ENCODE measurements at places on chromosomes 12 and 14.
A peak's percentile ranks its signal among the peaks of the same experiment; 100 is the strongest.

DNA sequence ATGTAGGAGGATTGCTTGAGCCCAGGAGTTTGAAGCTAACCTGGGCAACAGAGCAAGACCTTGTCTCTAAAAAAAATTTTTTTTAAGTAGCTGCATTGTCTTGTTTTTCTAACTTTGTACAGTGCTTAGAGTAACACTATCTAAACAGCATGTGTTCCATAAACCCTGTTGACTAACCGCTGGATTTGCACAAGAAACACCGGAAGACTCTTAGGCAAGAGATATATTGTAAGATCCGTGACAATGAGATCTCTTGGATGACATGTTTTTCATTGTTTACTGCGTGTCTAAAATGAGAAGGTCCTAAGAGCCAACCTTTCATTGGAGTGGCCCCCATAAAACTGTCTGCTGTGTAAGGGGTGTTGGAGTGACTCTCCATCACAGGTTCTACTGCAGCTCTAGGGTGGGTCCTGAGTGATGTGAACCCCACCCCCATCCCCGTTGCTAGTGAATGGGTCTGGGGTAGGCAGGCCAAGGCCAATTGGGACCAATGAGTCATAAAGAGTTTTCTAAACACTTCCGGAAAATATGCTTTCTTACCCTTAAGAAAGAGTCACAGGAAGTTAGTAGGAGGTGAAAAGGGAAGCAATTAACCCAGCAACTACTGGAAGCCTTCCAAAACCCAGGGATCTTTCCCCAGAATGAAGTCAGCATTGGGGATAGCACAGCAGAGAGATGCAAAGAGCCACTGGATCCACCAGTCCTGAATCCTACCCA lies 24.3 kb upstream of the PCNX1 start:
- no peak for DNase-seq

- no peak for DNase-seq
Observed at GRCh38 chr12:93322784-93323183, 54.9 kb upstream of the NUDT4 start.

GRCh38 chr12:115096588-115097397 lies 412.8 kb upstream of the TBX3 start:
- no peak for DNase-seq

GRCh38 chr14:50826681-50827080 lies 4.3 kb downstream of the NIN start:
- no peak for DNase-seq

DNA sequence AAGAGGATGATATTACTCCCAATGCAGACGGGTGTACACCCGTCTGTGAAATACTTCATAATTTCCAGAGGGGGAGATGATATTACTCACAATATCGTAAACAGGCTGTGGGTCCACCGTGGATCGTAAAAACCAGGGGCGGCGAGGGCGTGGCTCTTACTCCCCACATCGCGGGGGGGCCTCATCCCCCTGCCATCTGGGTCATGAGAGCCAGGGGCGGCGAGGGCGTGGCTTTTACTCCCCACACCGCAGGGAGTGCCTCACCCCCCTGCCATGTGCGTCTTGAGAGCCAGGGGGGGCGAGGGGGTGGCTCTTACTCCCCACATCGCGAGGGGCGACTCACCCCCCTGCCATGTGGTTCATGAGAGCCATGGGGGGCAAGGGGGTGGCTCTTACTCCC lies 86.2 kb upstream of the GNG2 start:
- no peak for DNase-seq

- DNase-seq, result no peak
Observed at GRCh38 chr12:111578276-111578970, 20.7 kb downstream of the ATXN2 start.

DNA sequence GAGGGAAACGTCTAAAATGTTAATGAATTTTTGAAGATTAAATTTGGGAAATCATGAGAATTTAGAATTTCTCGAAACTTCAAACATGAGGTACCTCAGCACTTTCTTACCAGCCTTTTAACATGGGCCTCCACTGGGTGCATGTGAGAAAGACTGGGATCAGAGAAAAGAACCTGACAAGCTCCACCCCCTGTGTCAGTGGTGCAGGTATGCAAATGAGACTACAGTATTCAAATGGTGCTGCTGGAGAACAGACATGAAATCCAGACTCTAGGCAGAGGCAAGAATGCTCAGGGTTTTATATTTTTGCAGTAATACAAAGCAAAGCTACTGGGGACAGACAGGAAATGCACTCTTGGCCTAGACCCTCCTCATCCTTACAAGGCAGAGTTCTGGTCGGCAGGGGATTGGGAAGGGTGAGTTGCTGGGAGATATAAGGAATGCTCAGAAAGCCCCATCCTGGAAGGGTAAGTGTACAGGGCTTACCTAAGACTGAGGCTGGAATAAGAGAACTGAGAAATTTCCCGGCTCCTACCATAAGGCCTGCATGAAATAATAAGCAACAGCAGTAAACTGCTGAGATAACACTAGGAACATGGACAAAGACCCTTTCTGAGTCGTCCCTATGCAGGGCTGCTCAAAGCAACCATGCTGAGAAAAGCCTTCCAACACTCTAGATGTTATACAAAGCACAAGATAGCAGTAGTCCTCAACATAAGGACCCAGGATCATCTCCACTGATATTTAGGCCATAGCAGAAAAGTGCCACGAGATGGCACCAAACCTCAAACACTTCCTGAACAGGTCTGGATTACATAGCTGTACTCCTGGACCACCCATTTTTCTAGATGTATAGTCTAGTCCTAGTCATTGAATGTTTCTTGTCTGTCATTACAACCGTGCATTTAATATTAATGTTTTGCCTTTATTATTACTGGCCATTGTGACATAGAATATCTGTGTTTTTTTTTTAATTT lies 260.8 kb downstream of the RASSF9 start:
- DNase-seq, result peak; percentile 44

DNA sequence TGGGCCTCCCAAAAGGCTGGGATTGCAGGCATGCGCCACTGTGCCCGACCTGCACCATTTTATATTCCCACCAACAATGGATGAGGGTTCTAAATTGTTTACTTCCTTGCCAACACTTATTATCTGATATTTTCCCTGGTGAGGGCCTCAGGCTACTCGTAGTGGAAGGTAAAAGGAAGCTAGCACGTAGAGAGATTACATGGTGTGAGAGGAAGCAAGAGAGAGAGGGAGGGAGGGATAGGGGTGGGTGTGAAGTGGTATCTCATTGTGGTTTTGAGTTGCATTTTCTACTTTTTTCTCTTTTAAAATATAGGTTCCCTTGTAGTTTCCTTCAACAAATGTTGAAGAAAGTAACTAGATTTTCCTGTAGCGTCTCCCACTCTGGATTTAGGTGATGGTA lies 30.9 kb downstream of the MYO1H start:
- no peak for DNase-seq

- no peak for DNase-seq
Observed at GRCh38 chr14:97179573-97179972, 382.4 kb downstream of the VRK1 start.

- no peak for DNase-seq
Observed at GRCh38 chr14:22607291-22607690, 9.2 kb downstream of the ABHD4 start.

DNA sequence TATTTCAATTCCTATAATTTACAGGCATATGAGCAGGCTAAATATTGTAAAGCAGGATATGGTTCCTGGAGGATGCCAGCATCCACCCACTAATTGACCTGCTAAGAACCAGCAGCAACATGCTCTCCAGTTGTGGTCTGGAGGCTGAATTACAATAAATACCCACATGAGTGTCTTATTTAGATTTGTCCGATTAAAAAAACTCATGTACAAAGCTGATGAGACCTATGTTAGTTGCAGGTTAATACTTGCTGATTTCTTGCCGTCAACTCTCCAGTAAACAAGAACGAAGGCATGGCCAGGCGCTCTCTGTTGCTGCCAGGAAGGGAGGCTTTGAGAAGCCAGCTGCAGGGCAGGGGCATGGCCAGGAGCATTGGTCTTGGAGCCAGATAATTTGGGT lies 169.3 kb upstream of the PRICKLE1 start:
- no peak for DNase-seq

GRCh38 chr12:111010061-111010460 lies 89.7 kb upstream of the MYL2 start:
- no peak for DNase-seq

DNA sequence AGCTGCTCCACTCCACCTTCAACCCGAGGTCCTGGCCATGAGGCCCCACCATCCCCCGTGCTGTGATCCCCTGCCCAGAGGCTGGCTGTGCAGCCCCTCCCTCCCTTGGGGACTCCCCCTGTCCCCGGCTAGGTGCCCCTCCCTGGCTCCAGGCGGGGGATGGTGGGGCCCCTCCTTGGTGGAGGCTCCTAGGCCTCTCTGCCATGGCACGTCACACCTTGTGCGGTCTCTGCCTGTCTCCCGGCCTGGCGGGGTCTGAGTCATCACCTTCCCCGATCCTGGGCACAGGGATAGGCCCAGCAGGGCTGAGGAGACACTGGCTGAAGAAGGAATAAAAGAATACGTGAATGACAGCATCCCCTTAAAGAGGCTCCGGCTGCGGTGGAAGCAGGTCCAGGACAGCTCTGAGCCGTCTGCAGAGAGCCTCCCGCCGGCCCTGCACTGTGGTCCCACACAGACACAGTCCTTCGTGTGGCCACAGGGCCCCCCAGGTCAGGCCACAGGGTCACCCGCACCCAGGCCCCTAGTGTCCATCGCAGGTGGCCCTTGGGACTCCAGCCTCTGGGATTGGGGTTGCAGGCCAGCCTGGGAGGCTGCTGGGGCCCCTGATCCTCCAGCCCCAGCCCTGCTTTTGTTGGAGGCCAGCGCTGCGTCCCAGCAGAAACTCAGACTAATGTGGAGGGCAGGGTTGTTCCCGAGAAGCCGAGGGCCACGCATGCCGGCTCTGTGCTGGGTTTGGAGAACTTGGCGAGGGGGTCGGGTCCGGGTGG lies 43.6 kb downstream of the KIF26A start:
- no peak for DNase-seq

DNA sequence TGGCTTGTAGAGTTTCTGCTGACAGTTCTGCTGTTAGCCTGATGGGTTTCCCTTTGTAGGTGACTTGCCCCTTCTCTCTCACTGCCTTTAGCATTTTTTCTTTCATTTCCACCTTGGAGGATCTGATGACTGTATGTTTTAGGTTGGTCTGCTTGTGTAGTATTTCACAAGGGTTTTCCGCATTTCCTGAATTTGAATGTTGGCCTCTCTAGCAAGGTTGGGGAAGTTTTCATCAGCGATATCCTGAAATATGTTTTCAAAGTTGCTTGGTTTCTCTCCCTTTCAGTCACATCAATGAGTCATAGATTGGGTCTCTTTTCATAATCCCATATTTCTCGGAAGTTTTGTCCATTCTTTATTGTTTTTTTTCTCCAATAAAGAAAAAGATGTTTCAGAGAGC lies 11.4 kb downstream of the NOPCHAP1 start:
- no peak for DNase-seq

DNA sequence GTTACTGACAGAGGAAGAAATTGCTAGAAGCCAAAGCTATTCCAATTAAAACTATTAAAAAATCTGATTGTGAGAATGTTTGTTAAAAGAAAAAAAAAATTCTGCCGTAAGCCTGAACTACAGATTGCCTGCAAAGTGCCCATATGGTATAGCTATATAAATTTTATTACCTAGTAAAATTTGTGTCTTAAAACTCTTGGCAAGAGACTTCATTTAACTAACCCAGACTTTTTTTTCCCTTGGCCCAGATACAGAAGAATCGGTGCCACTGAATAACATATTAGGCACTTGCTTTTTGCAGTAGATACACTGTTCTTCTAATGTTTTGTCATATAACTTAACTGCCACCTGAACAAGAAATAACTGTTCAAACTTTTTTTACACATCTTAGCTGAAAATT lies 125.5 kb downstream of the RPS29 start:
- no peak for DNase-seq

DNA sequence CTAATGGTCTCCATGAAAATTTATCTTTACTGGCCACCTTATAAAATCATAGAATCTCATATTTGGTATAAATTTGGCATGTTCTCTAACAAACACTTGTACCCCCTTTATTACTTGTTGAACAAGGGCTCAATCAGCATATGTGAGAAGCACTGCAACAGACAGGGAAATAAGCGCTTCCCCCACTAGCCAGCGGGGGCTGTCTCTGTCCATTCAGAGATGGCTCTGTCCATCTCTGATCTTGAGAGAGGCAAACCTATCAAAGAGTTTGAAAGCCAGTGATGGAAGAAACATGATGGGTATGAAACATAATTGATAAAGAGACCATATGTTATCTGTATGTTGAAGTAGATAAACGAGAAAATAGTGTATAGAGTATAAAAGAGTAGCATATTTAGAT lies 326.8 kb downstream of the PDZRN4 start:
- no peak for DNase-seq

GRCh38 chr14:22547948-22548750 lies 40.9 kb downstream of the DAD1 start:
- no peak for DNase-seq

GRCh38 chr12:5945071-5946008 lies at the start of gene ANO2:
ANO2 (minus strand) TSS chr12:5945259; CDS start chr12:5945217, 42 bp downstream.
- no peak for DNase-seq

GRCh38 chr14:68660495-68660894 lies 132.4 kb downstream of the ZFP36L1 start:
- peak; percentile 59 for DNase-seq

DNA sequence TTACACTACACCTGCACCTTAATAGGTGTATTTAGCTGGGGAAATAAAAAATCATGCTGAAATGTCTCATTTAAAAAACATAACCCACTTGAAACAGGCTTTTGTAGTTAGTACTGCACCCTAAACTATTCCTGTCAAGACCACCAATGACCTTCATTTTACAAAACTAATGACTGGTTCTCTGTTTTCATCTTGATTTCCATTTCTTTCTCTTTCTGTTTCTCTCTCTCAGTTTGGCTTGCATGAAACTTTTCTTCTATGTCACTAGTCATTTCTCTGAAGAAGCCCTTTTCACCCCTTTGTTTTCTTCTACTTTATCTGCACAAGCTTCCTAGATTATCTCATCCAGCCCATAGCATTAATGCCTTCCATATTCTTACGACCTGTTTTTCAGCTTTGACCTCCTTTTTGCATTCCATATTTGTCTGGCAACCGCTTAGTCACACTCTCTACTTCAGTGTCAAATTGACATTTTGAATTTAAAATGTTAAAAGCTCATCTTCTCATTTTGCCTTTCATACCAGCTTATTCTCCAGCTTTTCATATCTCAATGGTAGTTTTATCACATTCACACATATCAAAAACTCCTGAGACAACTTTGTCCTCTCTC lies 32.7 kb upstream of the KLRF1 start:
- no peak for DNase-seq

DNA sequence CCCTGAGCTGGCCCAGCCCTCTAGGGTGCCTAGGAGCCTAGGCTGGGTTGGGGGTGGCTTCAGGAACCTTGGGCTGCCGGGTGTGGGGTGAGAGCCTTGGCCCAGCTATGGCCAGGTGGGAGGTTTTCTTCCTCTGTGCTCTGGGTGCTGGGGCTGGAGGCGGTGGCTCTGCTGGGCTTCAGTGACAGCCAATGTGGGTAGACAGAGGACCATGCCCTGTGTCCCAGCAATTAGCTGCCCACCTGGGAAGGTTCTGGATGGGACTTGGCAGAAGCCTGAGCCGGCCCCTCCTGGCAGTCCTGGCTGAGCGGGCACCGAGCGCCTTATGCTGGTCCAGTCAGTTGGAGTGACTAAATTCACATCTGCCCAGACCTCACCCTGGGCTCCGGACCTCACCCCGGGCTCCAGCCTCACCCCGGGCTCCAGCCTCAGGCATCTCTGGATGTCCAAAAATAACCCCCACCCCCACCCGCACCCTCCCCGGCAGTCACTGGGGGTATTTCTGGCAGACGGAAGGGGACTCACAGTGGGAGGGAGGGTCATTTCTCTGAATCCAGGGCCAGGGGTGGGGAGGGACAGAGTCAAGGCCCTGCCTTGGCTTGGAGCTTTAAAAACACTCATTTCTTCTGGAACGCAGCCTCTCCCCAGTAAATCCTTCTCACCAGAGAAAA lies 46.9 kb downstream of the CYP46A1 start:
- DNase-seq, result peak; percentile 79

- no peak for DNase-seq
Observed at GRCh38 chr12:68972595-68972994, 39.6 kb upstream of the CPM start.

Measured in lower leg skin (tissue), 4 donors.